ENCODE measurements at places on chromosomes 7 and 10.
A peak's percentile ranks its signal among the peaks of the same experiment; 100 is the strongest.

GRCh38 chr7:104979167-104979841, 34.7 kb upstream of the KMT2E start:
- peak; percentile 93 for DNase-seq

- DNase-seq = no peak
Observed at GRCh38 chr7:128098629-128099028, 67.4 kb upstream of the LRRC4 start.

GRCh38 chr10:70785190-70785589, at the start of gene TBATA:
TBATA (minus strand) TSS chr10:70785377; CDS start chr10:70783379, 1,998 bp downstream.
- DNase-seq = no peak

- DNase-seq = no peak
Observed at GRCh38 chr10:131111471-131112080, 199.9 kb downstream of the TCERG1L start.

GRCh38 chr10:113381416-113381815, 171.4 kb upstream of the HABP2 start:
- no peak for DNase-seq
